ENCODE measurements at places on chromosomes 13 and 19.

DNA sequence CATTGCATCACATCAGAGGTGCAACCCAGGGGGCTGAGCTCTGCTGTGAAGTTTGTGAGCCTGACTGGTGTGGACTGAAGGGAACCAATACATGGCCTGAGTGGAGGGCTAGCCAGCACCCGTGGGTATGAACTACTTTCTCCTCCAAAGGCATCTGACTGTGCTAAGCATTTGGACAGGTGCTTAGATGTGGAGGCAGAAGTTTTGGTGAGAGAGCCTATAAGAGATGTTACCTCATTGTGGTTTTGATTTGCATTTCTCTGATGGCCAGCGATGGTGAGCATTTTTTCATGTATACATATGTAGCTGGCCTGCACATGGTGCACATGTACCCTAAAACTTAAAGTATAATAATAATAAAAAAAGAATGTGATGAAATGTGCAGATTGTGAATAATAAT, 46.9 kb downstream of the TEX29 start:
- DNase-seq = no peak

DNA sequence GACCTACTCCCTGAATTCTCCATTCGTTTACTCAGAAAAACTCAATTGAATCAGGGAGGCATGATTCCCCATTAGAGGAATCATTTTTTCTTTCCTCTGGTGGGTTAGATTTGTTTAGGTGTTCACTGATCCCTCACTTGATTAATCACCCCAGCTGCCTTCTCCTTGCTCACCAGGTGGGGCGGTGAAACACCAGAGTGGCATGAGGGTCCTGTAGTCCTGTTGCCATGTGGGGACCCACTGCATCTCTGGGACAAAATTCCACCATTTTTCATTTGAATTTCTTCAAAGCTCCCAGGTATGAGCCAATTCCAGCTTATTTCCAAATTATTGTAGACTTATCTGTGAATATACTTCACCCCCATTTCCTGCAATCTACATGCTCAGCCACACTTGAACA, 462.7 kb upstream of the ZNF507 start:
- DNase-seq = no peak

- no peak for DNase-seq
Measured at GRCh38 chr13:110246530-110246929, 60.4 kb downstream of the COL4A1 start.

DNA sequence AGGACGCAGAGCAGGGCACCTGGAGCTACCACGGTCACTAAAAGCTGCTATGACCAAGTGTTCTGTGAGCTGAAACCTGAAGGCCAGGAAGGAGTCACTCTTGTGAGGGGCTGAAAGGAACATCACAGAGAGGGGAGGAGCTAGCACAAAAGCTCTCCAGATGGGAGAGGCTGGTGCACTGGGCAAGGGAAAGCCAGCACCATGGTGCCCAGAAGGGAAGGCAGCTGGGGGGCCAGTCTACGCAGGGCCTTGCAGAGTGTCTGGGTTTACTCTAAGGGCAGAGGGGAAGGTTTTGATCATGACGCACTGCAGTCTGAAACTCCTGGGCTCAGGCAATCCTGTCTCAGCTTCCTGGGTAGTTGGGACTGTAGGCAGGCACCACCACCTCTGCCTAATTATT, 4.1 kb upstream of the ZNF580 start:
- DNase-seq = no peak

GRCh38 chr13:79190932-79191331, 215.1 kb downstream of the RBM26 start:
- DNase-seq = peak; percentile 2

- no peak for DNase-seq
Measured at GRCh38 chr19:53818756-53819155, 5.4 kb downstream of the NLRP12 start.

DNA sequence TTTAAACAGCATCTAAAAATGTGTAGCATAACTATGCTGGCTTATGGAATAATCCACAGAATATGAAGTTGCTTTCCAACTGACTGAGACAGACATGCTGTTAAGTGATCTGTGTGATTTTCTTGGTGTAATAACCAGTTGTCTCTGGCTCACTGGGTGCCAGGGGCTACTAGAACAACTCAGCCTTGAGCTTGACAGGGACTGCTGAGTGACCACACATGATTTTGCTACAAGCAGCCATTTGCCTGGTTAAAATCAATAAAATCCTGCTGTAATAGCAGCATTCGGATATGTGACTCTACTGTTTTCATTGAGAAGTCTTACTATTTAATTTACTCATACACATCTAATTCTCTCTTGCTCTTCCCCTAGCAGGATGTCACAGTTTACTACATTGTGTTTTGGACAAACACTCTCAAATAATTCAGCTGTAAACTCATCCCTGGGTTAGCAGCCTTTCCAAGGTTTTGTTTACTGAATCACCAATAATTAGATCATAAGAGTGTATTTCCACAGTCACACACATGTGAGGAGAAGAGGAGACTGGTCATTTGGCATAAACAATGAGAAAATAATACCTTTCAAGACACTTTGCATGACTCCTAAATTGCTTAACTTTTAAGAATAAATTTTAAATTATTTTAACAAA, 426.2 kb downstream of the PCDH9 start:
- DNase-seq = no peak

GRCh38 chr19:35404879-35405622, 34.2 kb downstream of the GPR42 start:
- peak; percentile 82 for DNase-seq

GRCh38 chr13:37995092-37995491, 125.5 kb upstream of the TRPC4 start:
- peak; percentile 2 for DNase-seq

- DNase-seq = no peak
Measured at GRCh38 chr13:32660227-32660626, 74.0 kb downstream of the PDS5B start.

GRCh38 chr13:31518645-31519044, 220.7 kb upstream of the RXFP2 start:
- no peak for DNase-seq

DNA sequence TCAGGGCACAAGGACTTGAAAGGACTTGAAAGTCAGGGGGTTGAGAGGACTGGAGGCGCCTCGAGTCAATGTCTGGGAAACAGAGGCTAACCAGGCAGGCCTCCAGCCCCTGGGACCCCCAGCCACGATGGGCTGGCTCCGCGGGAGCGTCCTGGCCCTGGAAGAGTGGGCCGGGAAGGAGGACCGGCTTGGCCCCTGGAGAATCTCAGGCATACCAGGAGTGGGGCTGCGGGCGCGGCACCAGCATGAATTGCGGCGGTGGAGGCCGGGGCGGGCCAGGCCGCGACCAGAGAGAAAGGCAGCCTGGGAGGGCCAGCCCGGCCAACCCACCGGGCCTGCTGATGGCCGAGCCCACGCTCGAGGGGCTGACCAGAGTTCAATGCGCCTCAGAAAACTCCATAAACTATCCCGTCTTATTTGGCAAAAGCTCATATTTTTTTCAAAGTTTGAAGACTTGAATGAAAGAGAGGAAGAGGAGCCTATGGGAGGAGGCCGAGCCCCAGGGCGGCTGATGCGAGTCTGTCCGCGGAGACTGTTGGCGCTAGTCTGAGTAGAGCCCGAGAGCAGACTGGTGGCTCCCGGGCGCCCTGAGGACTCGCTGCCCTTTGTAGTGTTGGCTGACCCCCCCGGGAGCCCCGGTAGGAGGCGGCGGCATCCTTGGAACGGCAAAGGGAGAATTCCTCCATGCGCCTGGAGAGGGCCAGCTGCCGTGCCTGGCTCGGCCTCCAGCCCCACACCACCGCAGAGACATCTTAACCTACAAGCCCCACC, 68.0 kb downstream of the MLLT1 start:
- no peak for DNase-seq

DNA sequence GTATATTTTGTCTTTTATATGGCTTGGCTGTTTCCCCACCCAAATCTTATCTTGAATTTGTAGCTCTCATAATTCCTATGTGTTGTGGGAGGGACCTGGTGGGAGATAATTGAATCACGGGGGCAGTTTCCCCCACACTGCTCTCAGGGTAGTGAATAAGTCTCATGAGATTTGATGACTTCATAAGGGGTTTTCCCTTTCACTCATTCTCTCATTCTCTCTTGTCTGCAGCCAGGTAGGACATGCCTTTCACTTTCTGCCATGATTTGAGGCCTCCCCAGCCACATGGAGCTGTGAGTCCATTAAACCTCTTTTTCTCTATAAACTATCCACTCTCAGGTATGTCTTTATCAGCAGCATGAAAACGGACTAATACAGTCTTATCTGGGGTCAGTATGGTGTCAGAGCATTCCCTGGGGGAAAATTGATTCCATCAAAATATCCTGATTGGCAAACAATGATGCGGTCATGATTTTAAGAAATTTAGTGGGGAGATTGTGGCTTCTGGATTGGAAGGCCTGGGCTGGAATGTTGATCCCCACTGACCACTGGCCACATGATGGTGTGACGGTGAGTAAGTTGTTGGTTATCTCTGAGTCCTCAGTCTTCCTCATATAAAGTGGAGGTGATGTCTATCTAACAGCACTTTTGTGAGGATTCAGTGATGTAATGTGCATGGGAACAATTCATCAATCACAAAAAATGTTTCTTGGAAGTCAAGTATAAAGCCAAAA, 27.5 kb upstream of the ANKRD10 start:
- no peak for DNase-seq

DNA sequence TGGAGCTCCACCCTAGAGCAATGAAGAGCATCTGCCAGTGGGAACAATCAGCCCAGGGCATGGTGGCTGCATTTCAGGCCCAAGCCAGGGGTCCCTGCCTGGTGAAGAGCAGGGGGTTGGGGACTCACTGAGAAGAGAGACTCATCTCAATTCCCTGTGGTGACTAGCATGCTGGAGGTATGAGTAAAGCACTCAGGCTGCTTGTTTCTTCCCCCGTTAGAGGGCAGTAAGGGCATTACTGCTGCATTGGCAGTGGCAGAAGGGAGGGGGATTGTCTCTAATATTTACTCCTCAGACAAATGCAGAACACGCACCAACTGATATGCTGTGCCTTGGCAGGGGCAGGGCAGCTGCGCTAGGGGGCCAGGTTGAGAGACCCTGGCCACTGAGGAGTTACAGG, 329.1 kb downstream of the SLITRK5 start:
- no peak for DNase-seq

DNA sequence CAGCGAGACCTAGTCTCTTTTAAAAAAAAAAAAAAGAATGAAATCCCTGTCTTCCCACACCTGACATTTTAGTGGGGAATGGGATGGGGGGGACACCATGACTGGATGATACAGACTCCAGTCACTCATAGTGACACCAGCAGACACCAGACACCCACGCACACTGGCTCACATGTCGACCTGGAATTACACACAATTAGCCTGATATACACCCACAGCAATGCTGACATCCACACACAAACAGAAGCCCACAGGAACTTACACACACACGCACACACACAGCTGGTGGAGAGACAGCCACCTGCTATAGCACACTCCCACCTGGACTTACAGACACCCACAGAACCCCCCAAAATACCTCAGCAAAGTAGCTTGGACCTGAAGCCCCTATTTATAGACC, 8.3 kb upstream of the NANOS3 start:
- peak; percentile 62 for DNase-seq

DNA sequence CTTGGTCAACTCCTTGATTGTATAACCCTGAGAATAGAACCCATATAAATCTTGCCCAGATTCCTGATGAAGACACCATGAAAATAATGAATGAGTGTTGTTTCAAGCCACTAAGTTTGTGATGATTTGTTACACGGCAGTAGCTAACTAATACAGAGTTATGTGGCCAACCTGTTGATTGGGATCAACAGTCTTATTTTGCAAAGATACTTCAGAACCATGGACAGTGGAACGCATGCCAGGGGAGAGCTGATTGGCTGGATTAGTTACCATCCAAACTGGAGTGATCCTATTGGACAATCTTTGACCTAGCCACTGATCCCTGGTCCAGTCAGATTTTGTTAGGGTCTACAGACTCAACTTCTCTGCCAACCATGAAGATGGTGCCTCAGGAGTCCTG, 26.6 kb downstream of the CD70 start:
- DNase-seq = peak; percentile 38

Data from suppressor macrophage (primary cell).